ENCODE measurements at places on chromosomes 16 and 17.

DNA sequence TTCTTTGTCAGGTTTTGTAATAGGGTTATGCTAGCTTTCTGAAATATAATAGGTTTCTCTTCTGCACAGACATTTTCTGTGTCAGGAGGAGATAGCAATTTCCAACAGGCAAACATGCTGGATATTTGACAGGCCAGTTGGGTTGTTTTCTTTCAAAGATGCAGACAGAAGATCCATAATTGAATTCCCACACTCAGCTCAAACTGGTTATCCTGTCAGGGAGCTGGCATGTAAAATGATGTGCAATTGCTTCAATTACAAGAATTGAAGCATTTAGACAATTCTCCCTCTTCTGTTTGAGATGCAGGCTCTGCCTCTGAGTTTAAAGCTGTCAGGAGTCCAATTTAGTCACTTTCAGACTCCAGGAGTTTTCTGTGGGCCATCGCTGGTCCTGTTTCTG lies 146.2 kb upstream of the ZKSCAN2 start:
- no peak for DNase-seq

DNA sequence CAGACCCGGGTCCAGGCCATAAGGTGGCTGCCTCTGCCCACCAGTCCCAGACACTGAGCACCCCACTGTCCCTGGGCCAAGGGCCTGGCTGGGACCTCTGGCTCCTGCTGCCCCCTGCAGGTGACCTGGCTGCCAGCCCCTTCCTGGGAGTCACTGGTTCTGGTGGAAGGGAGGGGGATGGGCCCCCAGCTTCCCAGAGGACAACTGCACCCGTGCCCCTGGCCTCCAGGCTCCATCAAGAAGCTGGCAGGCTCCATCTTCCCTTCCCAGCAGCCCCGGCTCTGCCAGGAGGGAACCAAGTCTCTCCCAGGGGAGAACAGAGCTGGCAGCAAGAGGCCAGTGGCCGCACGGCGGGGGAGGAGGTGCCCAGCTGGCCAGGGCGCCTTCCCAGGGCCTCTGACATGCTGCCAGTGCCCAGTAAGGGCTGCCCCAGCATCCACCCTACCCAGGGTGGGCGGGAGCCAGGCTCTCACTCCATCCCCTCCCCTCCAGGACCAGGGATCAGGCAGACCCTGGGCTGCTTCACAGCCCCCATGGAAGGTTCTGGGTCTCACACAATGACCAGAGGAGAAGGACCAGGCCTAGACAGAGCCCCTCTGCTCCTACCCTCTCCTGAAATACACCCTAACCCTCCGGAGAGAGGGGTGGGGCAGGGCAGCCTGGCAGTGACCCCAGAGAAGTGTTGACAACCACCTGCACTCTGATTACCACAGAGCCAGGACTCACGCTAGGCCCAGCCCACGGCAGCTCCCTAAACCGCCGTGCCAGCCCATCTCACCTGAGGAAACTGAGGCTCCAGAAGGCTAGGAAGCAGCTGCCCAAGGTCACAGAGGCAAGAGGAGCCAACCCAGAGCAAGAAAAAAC lies 3.6 kb downstream of the CLUH start:
- peak; percentile 21 for DNase-seq

- DNase-seq = no peak
Measured at GRCh38 chr17:3755335-3756030, 31.8 kb downstream of the HASPIN start.

GRCh38 chr16:19384656-19385055 lies 33.0 kb upstream of the TMC5 start:
- no peak for DNase-seq

GRCh38 chr16:81676066-81676882 lies 102.8 kb upstream of the PLCG2 start:
- no peak for DNase-seq

DNA sequence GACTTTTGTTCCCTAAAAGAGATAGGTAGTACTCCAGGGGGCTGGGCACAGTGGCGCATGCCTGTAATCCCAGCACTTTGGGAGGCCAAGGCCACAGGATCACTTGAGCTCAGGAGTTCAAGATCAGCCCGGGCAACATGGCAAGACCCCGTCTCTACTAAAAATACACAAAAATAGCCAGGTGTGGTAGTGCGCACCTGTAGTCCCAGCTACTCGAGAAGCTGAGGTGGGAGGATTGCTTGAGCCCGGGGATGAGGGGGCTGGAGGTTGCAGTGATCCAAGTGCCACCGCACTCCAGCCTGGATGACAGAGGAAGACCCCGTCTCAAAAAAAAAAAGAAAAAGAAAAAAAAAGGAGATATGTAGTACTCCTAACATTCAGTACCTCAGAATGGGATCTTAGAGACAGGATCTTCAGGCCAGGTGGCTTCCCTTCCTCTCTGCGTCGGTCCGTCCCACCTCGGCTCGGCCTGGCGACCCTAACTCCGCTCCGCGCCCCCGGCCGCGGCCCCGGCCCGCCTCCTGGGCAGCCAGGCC lies 89.6 kb downstream of the CDC27 start:
- DNase-seq = no peak

DNA sequence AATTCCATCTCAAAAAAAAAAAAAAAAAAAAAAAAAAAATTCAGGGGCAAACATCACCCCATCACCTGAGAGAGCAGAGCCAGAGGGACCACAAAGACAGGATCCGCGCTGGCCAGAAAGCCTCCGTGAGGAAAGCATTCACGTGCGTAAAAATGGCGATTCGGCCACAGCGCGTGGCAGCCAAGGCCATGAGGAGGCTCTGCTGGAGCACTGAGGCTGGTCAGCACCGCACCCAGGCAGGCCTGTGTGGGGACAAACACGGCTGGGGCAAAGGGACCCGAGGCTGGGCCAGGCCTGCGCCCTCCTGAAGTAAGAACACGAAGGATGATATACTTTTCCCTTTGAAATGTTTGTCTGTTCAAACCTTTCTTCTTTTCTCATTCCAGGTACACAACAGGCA lies 45.2 kb downstream of the MAP1LC3B start:
- DNase-seq = no peak
